ENCODE measurements at places on chromosomes 11 and 22. TPM values are rescaled to one million over a fixed set of nuclear protein-coding genes. Genes with fewer than 3 reads are reported as not detected.

Gene TSGA10IP
- not detected for total RNA-seq

Gene SF3B2
- total RNA-seq: 274 TPM

DNA sequence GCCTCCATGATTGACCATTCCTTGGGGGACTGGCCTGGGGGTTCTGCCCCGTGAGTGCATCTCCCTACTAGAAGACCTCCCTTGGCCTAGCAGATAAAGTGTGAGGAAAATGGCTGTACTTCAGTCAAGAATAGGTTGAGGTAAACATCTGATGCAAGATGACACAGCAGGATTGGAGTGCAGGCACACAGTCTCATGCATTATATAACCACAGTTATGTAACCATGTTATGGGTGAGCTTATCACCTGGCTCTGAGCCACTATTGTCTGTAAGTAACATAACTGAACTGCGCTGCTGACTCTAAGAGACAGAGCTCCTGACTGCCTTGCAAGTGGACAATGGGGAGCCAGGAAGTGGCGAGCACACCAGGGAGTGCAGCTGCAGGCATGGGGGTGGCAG lies 378.7 kb upstream of the ANO5 start:
- no peak for DNase-seq

DNA sequence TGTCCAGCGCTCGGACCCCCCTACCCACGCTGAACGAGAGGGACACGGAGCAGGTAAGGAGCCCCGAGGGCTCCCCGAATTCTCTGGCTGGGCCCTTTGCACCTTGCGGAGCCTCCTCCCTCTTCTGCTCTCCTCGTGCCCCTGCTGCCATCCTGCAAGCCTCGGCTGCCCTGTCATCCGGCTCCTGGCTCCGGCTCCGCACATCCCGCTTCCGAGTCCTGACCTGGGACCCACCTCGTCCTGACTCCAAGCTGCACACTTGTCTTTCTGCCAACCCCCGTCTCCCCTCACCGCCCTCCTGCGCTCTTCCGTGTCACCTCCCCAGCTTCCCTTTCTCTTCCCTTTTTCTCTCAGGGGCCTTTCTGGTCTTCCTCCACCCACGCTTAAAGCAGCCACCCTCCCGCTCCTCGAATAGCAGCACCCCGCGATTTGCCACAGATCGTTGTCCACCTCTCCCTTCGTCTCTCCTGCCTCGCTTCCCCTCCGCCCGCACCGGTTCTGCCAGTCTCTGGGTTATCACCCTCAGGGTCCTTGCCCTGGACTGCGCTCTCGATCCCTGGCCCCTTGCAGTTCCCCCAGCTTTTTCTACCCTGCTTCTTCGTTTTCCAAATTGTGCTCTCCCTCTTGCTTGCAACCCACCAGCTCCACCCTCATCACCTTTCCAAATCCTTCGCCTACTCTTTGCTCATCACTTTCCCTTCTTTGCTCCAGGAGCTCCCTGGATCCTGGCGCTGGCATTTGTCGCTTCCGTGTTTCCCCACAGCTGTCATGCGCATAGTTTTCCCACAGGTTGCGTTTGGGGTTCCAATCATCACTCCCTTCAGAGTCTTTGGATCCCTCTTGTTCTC lies 822 bp downstream of the MARK2 start:
- DNase-seq: peak; percentile 50

- DNase-seq: no peak
Measured at GRCh38 chr11:17855531-17856290, 121.1 kb downstream of the KCNC1 start.

DNA sequence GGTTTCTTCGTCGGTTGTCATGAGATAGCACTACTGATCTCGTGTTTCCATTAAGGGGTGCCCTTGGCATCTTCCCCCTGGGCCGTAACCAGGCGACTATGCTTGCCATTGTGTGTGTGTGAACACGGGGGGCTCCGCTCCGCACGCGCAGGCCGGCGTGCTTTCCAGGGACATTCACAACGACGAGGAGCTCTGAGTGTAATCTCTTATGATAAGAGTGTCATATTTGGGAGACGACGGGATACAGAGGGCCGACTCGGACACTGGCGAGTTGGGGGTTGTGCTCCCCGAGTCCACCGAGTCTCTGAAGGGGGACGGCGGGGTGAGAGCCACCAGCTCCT lies 170.9 kb upstream of the CTSC start:
- DNase-seq: no peak

DNA sequence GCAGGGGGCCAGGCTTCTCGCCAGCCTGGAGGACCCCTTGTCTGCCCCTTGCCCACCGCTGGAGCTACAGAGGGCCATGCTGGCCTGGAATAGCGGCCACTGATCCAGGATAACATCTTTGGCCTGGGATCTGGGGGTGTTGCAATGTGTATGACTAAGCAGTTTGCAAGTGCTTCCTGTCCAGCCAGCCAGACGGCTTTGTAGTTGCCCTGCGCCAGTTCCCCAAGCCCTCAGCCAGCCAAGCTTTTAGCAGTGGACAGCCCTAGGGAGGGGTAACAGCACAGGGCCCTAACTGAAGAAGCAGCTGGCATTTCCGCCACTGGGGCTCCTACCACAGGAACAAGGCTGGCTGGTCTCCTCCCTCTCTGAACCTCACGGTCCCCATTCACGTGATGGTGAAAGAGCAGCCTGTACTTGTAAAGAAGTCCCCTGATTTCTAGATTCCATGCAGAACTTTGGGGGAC lies 32.1 kb downstream of the UQCR10 start:
- no peak for DNase-seq
